Esophagus mucosa (tissue), 1 donor: ENCODE measurements at places on chromosomes 5 and 9. TPM values are rescaled to one million over a fixed set of nuclear protein-coding genes. Genes with fewer than 3 reads are reported as not detected.
A peak's percentile ranks its signal among the peaks of the same experiment; 100 is the strongest.

The CDH9 gene
- not detected for total RNA-seq

The SNX24 gene
- total RNA-seq, result 31.8 TPM

DNA sequence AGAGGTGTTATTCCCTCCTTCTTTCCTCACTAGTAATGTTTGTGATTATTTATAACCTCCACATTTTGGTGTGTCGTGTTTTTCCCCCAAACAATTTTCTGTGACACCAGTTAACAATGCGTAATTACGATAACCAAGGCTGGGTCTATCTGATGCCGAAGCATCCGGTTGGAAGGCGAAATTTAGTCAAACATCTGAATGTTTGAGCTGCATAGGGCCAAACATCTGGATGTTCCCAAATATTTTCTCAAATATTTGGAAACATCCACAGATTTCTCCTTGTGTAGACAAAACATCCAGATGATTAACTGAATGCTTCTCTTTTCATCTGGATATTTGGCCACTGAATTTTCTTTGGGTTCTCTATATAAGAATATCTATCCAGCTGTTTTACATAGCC is 371.7 kb downstream of the NFIB start:
- ATAC-seq, result no peak

The PCDHGA9 gene
- total RNA-seq, result 3.1 TPM

DNA sequence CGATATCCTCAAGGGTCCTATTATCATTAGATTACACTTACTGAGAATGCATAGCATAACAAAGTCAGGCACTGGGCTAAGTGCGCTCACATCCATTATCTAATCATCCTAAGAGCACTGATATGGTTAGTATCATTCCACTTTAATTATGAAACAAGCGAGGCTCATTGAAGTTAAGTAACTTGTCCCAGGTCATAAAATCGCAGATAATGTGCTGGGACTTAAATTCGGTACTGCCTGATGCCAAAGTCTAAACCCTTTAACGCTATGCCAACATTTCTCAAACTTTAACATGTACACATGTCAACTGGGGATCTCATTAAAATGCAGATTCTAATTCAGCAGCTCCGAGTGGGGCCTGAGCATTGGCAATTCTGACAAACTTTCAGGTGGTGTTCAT is 204.7 kb downstream of the PTTG1 start:
- no peak for ATAC-seq

The PCDHA3 gene
- not detected for total RNA-seq

DNA sequence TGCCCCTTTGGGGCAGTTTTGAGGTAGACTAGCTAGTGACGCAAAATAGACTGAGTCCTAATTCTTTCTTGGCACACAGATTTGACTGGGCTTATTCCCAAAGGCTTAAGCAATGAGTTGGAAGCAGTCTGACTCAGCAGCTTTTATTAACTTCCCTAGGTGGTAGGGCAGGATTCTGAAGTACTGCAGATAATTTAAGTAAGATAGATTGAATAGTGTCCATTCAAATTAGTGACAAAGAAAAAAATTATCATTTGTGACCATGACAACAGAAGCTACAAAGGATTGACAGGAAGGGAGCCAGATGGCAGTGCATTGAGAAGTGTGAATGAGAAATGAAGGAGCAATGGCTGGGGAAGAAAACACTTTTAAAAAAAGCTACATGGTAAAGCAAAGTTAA is 649.4 kb downstream of the CDH9 start:
- ATAC-seq, result no peak

DNA sequence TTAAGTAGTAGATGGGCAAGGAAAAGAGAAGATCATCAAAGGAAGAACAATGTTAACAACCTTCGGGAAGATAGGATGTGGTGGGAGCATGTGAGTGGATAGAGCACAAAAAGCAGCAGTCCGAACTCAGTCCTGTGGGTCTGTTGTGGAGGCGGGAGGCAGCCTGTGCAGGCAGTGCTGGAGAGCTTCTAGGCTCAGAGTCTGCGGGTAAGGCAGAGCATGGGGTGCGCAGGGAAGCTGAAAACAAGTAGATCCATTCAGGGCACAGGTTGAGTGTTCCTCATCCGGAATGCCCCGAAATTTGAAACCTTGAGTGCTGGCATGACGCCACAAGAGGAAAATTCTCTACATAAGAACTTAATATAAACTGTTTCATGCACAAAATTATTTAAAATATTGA is 84.9 kb downstream of the PPIC start:
- no peak for ATAC-seq

The IFNB1 gene
- not detected for total RNA-seq

GRCh38 chr9:76789840-76790239 is 25.6 kb downstream of the PCA3 start:
- ATAC-seq, result no peak

DNA sequence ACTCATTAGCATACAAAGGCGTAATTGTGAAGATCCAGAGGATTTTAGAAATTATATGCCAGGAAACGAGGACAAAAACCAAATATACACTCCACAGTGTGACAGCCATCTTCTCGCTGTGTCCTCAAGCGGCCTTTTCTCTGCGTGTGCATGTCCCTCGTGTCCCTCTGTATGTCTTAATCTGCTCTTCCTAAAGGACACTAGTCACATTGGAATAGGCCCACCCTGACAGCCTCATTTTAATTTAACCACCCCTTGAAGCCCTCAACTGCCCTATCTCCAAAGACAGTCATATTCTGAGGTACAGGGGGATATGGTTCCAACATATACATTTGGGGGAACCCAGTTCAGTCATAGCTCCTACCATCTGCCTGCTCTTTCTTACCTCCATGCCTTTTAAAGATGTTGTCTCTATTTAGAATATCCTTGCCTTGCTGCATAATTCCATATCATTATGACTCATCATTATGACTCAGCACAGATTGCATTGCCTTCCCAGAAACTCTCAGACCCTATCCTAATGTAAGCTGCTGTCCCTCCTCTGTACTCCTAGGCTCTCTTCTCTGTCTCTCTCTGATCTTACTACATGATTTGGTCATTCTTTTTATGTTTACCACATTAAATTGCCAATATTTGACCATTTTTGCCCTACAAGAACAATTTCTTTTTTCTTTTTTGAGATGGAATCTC is 210.9 kb downstream of the AOPEP start:
- peak; percentile 80 for ATAC-seq

GRCh38 chr5:144944936-144945335 is 774.3 kb downstream of the KCTD16 start:
- no peak for ATAC-seq

DNA sequence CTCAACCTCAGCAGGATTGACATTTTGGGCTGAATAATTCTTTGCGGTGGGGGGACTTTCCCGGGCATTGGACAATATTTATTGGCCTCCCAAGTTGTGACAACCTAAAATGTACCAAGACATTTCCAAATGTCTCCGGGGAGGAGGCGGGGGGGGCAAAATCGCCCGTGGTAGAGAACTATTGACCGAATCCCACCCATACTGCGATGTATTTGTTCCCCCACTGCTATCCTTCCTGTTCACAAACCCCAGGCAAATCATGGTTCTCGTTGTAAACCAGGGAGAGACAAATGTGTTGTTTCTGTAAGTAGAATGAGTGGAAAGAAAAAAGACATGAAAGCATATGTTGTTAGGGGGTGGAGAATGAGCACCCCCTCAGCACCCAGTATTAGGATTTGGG is 141.9 kb downstream of the PSAT1 start:
- no peak for ATAC-seq

DNA sequence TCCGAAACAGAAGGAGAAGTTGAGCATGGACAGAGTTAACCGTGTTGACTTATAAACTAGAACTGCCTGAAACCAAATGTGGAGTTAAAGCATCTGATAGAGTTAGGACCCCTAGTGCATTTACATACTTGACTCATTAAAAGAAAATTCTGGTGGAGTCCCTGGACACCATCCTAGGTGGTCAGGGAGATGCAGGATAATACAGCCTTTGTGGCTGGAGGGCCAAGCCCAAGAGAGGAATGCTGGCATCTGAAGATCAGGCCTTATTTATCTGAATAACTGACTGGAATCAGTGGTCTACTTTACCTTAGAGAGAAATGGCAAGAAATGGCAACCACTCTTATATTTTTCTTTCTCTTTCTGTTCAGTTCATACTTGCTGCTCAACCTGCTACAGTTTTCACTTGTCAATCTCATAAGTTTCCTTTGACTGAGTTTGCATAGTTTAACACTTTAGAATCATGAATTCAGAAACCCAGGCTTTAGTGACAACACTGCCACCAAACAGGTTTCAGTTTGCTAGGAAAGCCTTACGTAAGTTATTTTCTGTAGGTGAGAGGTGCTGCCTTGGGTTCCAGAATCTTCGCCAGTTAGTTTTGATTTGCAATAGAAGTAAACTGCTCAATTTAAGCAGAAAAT is 10.2 kb downstream of the CMYA5 start:
- ATAC-seq, result no peak

DNA sequence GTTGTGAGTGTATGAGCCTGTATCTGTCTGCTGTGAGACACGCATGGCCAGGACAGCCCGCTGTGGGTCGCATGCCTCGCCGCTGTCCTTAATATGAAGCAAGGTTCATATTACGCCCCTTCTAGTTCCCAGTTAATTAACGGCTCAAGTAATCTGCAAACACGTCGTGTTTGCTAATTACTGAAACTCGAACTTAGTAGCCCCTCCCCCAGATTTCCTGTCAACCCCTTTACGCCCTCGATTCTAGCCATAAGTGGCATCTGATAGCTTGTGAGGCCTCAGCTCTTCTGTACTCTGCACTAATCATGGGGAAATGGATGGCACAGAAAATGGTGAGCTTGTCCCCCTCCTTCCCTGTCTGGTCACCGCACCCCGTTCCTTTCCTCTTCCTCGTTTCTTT is 116.9 kb upstream of the OTULINL start:
- ATAC-seq, result no peak

- ATAC-seq, result no peak
These were observed 95.9 kb upstream of the COL5A1 start for GRCh38 chr9:134545543-134546245.

The RABEPK gene
- 15.0 TPM for total RNA-seq

- ATAC-seq, result no peak
These were observed 434.7 kb downstream of the DTWD2 start for GRCh38 chr5:118553662-118554061.

The LCNL1 gene
- 0.20 TPM for total RNA-seq

The SPACA9 gene
- total RNA-seq, result 11.2 TPM

- no peak for ATAC-seq
These were observed 20.5 kb downstream of the GLRA1 start for GRCh38 chr5:151904127-151904526.

DNA sequence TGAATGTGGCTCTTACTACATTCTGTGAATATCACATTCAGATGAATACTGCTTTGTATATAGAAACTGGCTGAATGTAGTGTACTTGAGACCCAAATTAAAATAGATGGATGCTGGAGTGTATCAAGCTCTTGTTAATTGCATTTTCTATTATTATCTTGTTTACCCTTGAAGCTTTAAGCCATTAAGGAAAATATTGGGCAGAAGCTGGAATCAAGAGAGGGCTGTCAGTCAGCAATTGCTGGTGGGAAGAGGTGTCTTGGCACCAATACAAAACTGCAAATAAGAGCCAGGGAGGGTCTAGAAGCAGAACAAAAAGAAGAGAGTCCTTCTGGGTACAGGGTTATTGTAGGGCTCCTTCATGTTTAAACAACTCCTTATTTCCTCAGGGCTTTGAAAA is 38.8 kb downstream of the MUSK start:
- no peak for ATAC-seq

The IGFBPL1 gene
- not detected for total RNA-seq

GRCh38 chr9:116149844-116150243 is 3.7 kb upstream of the PAPPA start:
- peak; percentile 56 for ATAC-seq

DNA sequence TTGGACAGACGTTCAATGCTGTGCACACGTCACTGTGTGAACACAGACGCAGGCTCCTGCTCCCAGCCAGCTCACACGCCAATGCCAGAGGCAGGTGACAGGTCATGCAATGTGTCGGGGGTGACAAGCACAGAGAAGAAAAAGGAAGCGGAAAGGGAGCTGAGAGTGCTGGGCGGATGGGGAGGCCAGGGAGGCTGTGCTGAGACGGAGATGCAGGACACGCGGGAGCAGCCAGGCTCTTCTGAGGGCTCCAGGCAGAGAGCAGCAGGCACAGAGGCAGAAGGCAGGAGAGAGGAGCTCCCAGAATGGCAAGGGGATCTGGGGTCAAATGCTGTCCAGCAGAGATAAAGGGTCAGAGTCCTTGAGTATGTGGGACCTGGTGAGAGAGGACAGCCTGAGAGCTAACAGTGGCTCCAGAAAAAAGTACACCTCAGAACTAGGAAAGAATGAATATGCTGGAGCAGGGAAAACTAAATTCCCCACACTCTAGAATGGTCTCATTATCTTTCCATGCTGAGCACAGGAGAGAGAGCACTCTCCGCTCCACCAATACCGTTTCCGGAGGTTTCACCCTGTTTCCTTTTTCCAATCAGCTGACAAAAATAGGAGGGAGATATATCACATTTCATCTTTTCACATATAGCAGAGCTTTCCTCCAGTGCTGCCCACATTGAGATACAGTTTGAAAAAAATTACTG is 32.8 kb upstream of the NSMF start:
- no peak for ATAC-seq

DNA sequence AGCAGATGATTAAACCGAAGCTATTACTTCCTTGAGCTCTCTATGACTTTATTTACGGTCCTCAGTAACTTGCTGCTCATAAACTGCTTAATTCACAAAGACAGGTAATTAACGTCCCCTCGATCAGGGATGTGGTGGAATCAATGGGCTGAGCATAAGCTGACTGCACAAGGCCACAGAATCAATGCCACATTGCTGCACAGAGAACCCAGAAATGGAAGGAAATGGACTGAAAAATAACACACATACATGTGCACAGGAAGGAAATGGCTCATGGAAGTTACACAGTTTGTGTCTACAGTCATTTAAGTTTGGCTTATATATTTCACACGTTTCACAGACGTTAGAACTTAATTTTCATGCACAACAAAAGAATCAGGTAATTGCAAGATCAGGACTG is 118.3 kb upstream of the KLF9 start:
- ATAC-seq, result no peak

The UNC5A gene
- total RNA-seq, result not detected

The MED22 gene
- total RNA-seq, result 10.8 TPM

DNA sequence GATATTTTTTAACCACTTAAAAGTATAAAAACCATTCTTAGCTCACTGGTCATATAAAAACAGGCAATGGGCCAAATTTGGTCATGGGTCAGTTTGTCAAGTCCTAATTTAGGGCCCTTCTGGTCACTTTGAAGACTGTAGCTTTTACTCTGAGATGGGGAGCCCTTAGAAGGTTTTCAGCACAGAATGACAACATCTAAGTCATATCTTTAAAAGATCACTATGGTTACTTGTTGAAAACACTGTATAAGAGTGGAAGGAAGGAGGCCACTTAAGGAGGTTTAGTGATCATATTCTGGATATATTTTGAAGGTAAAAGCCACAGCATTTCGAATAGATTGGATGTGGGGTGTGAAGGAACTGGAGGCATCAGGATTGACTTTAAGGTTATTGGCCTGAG is 76.7 kb downstream of the STRBP start:
- no peak for ATAC-seq

- no peak for ATAC-seq
These were observed 38.2 kb downstream of the GZMK start for GRCh38 chr5:55062039-55062779.

The NFIB gene
- 37.2 TPM for total RNA-seq

GRCh38 chr5:56669534-56670483 is 145.5 kb upstream of the MAP3K1 start:
- ATAC-seq, result peak; percentile 91

The PRSS3 gene
- 107 TPM for total RNA-seq

- no peak for ATAC-seq
These were observed 635.6 kb upstream of the NUDT12 start for GRCh38 chr5:104198156-104198555.
